ENCODE measurements at places on chromosomes 2 and 18.

DNA sequence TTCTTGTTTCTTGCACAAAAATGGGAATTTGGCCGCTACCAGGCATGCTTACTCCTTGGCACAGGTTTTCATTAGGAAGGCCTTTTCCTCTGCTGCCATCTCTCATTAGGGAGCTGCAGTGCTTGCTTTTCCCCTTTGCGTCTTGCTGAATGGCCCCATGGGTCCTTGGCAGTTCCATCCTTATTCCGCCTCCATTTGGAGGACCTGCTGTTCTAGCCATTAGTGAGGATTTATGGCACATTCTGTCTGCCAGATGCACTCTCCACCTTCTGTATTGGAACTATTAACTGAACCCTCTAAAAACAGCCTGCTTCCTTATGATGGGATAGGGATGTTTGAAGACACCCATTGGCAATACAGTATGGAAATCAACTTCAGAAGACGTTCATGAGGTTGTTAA, 103.5 kb upstream of the NOSTRIN start:
- no peak for DNase-seq

DNA sequence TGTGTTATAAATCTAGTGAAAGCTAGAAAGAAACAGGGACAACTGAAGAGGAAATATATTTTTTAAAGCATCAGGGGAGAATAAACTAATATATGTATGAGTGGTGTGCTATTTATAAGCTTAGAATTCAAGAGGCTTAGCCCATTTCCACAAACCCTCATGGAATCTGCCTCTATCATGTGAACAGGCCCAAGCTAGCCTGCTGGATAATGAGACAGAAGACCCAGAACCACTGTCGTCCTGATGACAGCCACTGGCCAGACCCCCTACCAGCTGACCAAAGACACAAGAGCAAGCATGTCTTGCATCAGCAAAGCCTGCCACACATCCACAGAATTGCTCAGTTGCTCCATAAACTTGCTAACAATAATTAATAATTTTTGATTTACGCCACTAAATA, 382.3 kb upstream of the NXPH2 start:
- no peak for DNase-seq

DNA sequence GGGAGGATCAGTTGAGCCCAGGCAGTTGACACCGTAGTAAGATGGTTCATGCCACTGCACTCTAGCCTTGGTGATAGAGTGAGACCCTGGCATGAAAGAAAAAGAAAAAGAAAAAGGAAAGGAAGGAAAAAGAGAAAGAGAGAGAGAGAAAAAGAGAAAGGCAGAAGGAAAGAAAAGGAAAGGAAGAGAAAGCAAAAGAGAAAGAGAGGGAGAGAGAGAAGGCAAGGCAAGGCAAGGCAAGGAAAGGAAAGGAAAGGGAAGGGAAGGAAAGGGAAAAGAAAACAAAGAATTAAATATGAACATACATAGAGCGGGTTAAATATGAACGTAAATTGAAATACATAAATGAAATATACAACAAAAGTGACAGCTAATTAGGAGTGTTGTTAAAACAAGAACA, 167.5 kb upstream of the SETBP1 start:
- no peak for DNase-seq

GRCh38 chr2:144931480-144931879, 411.6 kb upstream of the ZEB2 start:
- DNase-seq = no peak

DNA sequence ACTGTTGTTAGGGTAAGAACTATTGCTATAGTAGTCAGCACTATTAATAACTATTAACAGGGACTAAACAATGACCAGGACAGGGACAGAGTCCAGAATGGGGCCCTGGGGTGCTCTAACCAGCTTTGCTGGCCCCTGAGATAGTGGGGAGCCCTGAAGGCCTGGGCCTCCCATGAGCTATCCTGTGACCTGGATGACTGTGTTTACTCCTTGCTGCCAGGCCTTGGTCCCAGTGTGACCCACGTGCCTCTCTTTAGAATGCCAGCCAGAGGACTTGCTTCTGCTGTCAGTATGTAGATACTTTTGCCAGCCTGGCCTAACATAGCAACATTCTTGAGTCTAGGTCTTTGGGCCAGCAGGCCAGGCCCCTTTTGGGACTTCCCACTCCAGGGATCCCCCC, 11.4 kb downstream of the CDK5R2 start:
- no peak for DNase-seq

DNA sequence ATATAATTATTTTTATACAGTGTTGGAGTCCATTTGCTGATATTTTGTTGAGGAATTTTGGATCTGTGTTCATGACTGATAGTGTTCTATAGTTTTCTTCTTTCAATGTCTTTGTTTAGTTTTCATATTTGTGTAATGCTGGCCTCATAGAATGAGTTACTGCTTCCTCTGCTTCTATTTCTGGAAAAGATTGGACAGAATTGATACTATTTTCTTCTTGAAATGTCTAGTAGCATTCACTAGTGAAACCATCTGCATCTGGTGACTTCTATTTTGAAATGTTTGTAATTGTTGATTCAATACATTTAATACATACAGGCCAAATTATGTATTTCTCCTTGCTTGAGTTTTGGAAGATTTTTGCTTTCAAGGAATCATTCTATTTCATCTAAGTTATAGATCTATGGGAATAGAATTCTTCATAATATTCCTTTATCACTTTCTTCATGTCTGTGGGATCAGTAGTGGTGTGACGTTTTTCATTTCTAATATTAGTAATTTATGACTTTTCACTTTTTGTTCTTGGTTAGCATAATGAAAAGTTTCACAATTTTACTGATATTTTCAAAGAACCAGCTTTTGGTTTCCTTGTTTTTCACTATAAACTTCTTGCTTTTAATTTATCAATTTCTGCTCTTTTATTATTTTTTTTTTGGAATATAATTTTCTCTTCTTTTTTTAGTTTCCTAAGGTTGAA, 509.9 kb upstream of the VRK2 start:
- no peak for DNase-seq

DNA sequence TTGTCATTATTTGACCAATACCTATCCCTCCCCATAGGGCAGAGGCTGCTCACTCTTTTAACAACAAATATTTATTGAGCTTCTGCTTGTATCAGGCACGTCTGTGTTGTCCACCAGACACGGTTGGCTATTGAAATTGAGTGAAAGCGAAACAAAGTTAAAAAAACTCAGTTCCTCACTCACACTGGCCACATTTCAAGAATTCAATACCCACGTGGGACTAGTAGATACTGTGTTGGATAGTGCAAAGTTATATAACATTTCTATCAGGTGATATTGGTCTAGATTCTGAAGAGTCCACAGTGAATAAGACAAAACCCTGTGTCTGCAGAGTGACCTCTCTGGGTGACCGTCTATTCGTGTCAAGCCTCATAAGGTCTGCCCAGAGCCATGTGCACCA, 43.9 kb upstream of the GALR1 start:
- no peak for DNase-seq

GRCh38 chr18:67778016-67778415, 261.5 kb upstream of the DSEL start:
- DNase-seq = no peak

DNA sequence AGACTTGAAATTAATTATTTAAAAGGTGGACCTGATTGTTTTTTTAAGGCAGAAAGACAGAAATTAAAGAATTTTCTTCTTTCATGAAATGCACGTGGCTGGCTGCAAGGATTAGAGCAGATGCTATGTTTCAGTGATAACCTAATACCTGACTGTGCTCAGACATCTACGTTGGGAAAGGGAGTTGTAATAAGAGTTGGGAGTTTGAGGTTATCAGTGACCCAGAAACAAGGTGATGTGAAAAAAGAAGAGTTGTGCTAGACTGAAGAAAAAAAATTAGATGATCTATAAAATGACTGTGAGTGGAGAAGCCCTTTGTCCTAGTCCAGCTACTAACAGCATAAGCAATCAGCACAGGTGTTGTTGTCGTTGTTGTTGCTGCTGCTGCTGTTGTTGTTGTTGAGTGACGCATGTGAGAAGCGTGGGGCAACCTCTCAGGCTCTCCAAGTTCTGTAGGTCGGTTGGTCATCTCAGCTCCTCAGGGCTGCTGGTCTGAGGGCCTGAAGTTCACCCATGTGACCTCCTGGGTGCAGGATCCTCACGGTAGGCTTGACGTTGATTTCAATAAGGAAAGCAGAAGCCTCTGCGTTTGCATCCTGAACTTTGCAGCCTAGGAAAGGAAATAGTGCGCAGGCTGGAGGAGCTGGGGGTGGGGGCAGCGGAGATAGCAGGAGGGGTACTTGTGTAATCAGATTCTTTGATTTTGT, 7.6 kb downstream of the POU3F3 start:
- DNase-seq = no peak

- DNase-seq = no peak
Measured at GRCh38 chr2:9614562-9614961, 16.2 kb downstream of the YWHAQ start.

GRCh38 chr2:231854616-231855125, 68.4 kb downstream of the COPS7B start:
- DNase-seq = no peak

DNA sequence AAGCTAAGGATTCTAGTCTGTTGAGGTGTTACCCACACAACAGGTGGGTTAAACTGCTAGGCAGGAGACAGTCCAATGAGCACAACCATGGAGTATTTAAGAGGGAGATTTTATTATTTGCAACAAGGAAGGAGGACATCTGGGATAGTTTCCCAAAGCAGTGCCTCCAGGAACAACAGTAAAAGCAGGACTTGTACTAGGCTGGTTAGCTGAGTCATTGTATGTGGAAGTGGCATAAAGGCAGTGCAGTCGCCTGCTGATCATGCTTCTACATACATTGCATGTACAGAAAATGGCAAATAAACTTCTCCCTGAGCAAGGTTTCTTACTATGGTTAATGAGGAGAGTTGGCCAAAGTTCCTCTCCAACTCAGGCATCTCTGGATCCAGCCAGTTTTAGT, 46.1 kb upstream of the CYTIP start:
- no peak for DNase-seq

GRCh38 chr2:96768083-96768561, 7.4 kb downstream of the CNNM4 start:
- DNase-seq = no peak

- DNase-seq = no peak
Measured at GRCh38 chr2:70558195-70558808, 4.7 kb upstream of the TGFA start.

- DNase-seq = no peak
Measured at GRCh38 chr18:50622865-50623393, 63.0 kb downstream of the MAPK4 start.

GRCh38 chr2:217494557-217494956, 508.2 kb downstream of the TNS1 start:
- no peak for DNase-seq

- DNase-seq = no peak
Measured at GRCh38 chr18:7254163-7254562, 23.3 kb downstream of the LRRC30 start.

- DNase-seq = no peak
Measured at GRCh38 chr2:219314804-219315468, 5.7 kb upstream of the PTPRN start.

DNA sequence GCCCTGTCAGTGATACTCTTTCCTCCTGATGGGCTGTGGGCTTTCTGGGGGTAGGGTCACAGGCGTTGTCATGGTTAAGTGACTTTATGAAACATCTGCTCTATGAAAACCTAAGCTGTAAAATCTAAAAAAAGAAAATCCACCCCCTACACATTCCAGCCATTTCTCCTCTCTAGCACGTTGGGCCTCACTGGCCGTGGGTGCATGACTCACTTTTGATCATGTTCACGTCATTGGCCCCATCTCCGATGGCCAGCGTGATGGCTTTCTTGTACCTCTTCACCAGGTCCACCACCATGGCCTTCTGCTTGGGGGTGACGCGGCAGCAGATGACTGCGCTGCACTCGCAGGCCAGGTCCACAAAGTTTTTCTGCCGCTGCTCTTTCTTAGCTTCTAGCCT, 39.3 kb upstream of the NARS1 start:
- no peak for DNase-seq

- DNase-seq = no peak
Measured at GRCh38 chr2:29353403-29353991, 238.3 kb downstream of the CLIP4 start.

Measured in COR-L47 (cell line).